ENCODE measurements at places on chromosomes 5 and 9.

DNA sequence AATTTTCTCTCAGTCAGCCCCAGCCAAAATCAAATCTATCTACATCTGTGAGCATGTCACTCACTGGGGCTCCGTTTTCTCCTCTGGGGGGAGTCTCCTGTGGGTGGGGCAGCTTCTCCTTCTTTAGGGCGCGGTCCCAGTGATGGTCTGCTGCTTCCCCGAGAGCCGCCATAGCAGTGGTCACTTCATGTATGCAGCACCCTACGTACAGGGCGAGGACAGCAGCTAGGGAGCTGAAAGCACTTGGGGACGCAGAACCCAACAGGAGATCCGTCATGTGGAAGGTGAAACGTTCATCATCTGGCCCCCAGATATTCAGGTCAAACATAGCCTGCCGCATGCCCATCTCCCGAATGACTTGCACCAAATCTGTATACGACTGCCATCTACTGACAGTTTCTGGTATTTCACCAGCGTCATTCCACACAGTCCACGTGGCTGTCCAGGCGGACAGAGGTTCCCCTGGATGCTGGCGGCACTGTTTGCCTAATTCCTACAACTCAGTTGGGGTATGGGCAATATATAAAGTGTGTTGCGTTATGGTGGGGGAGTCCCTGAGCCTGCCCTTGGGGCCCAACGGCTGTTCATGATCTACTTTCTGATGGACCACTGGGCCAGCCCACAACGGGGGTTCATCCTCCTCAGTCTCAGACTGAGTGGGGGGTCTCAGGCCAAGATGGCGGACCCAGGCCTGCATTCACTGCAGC, 795.0 kb downstream of the EFNA5 start:
- no peak for DNase-seq

DNA sequence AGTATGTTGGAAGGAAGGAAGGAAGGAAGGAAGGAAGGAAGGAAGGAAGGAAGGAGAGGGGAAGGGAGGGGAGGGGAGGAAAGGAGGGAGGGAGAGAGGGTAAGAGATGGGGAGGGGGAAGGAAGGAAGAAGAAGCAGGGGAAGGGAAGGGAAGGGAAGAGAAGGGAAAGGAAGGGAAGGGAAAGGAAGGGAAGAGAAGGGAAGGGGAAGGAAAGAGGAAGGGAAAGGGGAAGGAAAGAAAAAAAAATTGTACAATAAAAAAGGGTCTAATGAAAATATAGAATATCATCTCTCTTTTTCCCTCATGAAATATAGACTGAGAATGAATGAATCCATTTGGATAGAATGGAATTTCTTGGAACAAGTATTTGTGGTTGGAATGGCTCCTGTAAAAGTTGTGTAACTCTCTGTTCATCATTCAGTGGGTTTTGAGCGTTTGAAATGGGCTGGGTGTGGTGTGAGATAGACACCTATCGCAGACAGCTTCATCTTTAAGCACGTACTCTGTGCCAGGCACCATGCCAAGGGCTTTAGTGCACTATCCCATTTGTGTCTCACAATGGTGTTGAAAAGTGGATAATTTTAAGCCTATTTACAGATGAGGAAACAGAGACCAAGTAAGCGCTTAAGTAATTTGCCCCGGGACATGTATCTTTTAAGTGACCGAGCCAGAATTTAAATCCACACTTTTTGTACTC, 11.6 kb upstream of the PAPPA start:
- no peak for DNase-seq

GRCh38 chr5:81450940-81451339, 57.0 kb upstream of the ACOT12 start:
- no peak for DNase-seq

DNA sequence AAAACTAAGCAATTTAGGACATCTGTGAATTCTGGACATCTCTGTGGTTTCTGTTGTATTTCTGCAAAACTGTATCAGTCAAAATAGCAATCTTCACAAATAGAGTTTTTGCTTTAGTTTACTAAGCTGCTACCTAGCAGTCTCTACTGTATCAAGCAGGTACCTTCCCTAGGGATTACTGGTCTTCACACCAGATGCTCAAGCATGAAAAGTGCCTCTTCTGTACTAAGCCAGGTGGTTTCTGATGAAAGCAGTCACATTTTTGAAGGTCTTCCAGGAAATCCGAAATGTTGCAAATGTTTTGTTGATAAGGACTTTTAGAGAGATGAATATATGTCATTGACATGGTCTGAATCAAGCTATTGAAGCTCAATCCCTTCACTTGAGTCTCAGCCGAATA, 540.0 kb downstream of the KCTD16 start:
- no peak for DNase-seq

DNA sequence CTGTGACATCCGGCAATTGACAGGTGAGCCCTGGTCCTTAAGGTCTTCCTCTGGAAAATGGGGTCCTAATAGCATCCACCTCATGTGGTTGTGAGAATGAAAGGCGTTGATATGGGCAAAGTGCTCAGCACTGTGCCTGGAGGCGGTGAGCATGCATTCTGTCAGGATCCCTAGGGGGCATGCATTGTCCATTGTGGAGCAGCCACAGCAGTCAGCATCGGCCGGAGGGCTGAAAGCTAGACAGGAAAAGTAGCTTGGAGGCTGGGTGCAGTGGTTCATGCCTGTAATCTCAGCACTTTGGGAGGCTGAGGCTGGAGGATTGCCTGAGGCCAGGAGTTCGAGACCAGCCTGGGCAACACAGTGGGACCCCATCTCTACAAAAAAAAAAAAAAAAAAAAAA, 122.2 kb downstream of the LHX2 start:
- no peak for DNase-seq
